GM23338 (cell line): ENCODE measurements at places on chromosomes 4 and X. TPM values are rescaled to one million over a fixed set of nuclear protein-coding genes. Genes with fewer than 3 reads are reported as not detected.

DNA sequence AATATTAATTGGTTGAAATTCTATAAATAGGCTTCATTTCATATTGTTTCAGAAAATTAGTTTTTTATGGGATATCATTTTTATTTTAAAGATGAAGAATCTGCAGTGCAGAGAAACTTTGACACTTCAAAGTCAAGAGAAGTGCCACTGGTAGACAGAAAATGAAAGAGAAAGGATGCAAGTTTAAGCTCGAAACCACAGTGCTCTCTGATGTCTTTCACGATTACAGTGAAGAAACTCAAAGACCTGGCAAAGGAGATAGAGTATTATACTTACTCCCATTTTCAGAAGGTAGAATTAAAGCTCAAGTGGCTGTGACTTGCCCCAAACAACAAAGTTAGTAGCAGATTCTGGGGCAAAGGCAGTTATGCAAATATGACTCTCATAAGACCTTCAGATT lies 745.4 kb downstream of the TECRL start:
- H3K27ac ChIP-seq: no peak overlapping the region
- H3K4me1 ChIP-seq: no peaks in the 10 kb centered on the region
- no peak overlapping the region for H3K4me3 ChIP-seq
- no peaks in the 10 kb centered on the region for H3K27me3 ChIP-seq
- no peak for DNase-seq

DNA sequence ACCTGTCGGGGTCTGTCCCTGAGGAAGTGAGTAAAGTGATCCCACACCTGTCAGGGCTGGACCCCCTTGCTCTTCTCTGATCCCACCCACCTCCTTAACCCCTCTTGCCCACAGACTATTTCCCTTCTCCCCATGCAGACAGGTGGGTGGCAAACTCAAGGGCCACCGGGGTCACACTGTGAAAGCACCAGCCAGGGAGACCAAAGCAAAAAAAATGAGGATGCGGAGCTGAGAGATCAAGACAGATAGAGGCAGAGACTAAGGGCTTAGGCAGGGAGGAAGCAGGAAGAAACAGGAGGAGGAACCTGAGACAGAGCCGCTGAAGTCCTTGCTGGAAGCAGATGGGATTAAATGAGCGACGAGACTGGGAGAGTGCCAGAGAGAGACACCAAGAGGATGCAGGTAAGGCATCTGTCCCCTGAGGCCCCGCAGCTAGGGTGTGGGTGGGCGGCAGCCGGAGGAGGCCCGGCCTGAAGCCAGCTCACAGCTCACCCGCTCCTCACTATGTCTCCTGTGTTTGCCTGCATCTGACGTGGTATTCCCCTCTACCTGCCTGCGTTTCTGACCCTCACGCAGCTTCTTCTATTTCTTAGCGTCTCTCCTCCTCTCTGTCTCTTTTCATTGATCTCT lies 7.2 kb downstream of the TIMM17B start:
- peak; percentile 35 for DNase-seq
- 0 out of 2 replicates have a peak, but pooled peaks cover 3% of the 10 kb centered on the region for H3K4me1 ChIP-seq
- H3K36me3 ChIP-seq: no peaks in the 10 kb centered on the region; the same call in 1 of the 2 replicates
- peak overlapping the region; percentile 60 for H3K4me3 ChIP-seq

DNA sequence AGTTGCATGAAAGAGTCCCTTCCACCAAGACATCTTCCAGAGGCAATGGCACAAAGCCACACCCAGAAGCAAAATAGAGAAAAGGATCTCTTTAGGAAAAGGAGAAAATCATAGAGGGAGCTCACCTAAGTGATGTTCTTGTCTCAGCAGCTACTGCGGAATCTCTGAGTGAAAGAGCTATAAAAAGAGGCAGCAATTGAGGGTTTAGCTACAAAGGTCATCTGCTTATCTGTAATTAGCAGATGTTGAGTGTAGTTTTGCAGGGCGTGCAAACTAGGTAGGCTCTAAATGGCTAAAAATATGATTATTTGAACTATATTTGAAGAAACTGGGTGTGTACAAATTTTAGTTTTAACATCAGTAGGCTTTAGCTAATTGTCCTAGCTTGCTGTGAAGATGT lies 276.0 kb downstream of the HS3ST1 start:
- peaks cover 51% of the 10 kb centered on the region for H3K4me1 ChIP-seq
- H3K4me3 ChIP-seq: no peak overlapping the region
- no peak for DNase-seq
- H3K27ac ChIP-seq: no peak overlapping the region
- no peaks in the 10 kb centered on the region for H3K36me3 ChIP-seq

DNA sequence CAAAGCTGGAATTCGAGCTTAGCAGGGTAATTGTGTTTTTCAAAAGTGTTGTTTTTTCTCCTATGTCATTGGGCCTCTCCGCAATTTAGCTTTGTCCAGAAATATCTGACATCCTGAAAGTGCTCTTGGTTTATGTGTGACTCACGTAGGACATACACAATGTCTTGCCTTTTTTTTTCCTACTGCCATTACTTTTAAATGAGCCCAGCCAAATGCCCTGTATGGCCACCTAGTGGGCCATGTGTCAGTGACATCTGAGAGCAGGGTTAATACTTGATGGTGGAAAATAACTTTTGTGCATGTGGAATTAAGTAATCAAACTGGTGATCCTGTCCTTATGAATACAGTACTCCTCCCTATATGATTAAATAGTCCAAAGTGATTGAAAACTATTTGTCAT lies 1411.1 kb upstream of the TENM3 start:
- DNase-seq: peak; percentile 26
- H3K4me1 ChIP-seq: peaks cover 14% of the 10 kb centered on the region
- H3K27me3 ChIP-seq: no peaks in the 10 kb centered on the region
- no peak overlapping the region for H3K27ac ChIP-seq

DNA sequence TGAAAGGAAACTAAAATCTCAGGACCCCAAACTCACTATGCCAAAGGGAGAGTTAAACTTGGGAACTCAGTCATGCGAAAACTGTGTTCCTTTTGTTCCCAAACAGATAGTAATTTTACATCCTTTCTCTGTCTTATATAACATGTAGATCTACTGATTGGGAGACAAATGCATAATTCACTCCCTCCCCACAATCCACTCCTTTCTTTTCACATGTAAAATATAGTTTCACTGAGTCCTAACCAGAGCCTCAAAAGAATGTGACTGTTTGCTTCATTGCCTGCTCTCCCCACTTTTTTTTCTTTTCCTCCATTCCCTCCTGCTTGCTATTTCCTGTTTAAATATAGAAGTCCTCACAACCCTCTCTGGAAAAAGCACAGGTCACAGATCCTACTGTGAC lies 699.3 kb upstream of the ADGRL3 start:
- no peaks in the 10 kb centered on the region; the same call in 1 of the 2 replicates for H3K4me1 ChIP-seq
- no peaks in the 10 kb centered on the region for H3K36me3 ChIP-seq
- H3K4me3 ChIP-seq: no peak overlapping the region
- no peaks in the 10 kb centered on the region for H3K27me3 ChIP-seq

DNA sequence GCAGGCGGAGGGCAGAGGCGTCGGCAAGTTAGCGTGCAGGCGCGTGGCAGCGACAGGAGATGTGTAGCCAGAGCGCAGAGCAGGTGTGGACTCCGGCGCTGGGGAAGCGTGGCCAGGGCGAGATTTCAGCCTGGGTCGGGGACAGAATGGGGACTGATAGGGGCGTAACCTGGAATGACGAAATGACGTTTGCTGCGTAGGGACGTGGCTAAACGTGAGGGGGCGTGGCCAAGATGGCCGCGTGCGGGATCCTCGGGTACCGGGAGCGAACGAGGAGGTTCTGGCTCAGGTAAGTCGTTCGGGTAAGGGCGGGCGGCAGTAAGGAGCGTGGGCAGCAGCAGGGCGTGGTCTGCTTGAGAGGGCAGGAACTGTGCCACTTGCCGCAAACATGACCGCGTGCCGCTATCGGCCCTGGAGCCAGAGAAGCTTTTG lies 10.9 kb upstream of the CLTRN start:
- H3K4me3 ChIP-seq: peak overlapping the region; percentile 86
- H3K27ac ChIP-seq: peak overlapping the region; percentile 95
- no peaks in the 10 kb centered on the region for H3K4me1 ChIP-seq
- no peaks in the 10 kb centered on the region for H3K36me3 ChIP-seq

DNA sequence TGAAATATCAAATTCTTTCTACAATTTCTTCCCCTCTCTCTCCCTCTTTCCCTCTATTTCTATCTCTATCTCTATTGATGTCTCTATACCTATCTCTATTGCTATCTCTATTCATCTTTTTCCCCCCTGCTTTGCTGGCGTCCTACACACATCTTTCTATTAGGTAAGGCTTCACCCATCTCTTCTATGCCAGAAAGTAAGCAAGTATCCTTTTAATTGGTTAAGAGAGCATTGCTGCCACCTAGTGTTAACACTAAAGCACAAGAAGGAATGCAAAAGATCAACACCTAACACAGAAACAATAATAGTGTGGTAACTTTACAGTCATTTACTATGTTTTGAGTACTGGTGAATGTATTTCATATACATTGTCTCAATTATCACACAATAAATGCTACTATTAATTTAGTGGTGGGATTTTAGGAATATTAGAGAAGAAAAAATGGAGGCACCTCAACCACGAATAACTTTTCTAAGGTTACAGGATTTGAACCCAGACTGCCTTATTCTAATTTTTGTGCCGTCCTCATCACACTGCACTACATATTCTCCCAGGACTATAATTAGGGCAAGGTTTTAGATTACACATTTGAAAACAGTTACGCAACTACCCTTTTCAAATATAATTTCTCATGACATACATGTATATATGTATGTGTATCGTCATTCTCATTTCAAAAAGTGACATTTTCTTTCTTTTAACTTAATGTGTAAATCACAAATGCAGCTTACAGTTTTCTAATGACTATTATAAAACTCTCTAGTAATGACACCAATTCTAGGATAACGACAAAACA lies 3.7 kb upstream of the C4orf36 start:
- H3K4me3 ChIP-seq: no peak overlapping the region
- no peak overlapping the region for H3K27ac ChIP-seq
- DNase-seq: peak; percentile 90
- peaks cover 9% of the 10 kb centered on the region; the same call in 1 of the 2 replicates for H3K4me1 ChIP-seq

Gene HMX1
- total RNA-seq: 0.69 TPM in 1 of 2 replicates, not detected in the other

Gene EBP
- total RNA-seq: 126 and 128 TPM in 2 replicates

Gene DCLK2
- 0.49 and 0.58 TPM in 2 replicates for total RNA-seq

GRCh38 chr4:78061939-78062570 lies 4.9 kb downstream of the FRAS1 start:
- H3K4me3 ChIP-seq: no peak overlapping the region
- H3K4me1 ChIP-seq: peaks cover 62% of the 10 kb centered on the region
- H3K36me3 ChIP-seq: no peaks in the 10 kb centered on the region
- DNase-seq: no peak
- H3K27me3 ChIP-seq: no peaks in the 10 kb centered on the region

GRCh38 chr4:15024386-15024785 lies 22.1 kb downstream of the CPEB2 start:
- no peak overlapping the region for H3K27ac ChIP-seq
- no peaks in the 10 kb centered on the region for H3K27me3 ChIP-seq
- DNase-seq: no peak
- H3K36me3 ChIP-seq: no peaks in the 10 kb centered on the region

- peaks cover 4% of the 10 kb centered on the region; the same call in 1 of the 2 replicates for H3K27me3 ChIP-seq
- H3K36me3 ChIP-seq: no peaks in the 10 kb centered on the region
- H3K4me3 ChIP-seq: no peak overlapping the region
- H3K4me1 ChIP-seq: no peaks in the 10 kb centered on the region
- DNase-seq: no peak
Observed at GRCh38 chrX:109619771-109620170, 5.2 kb downstream of the KCNE5 start.

- no peak overlapping the region for H3K4me3 ChIP-seq
- no peaks in the 10 kb centered on the region for H3K36me3 ChIP-seq
- H3K27me3 ChIP-seq: no peaks in the 10 kb centered on the region
- H3K4me1 ChIP-seq: no peaks in the 10 kb centered on the region
- DNase-seq: no peak
Observed at GRCh38 chr4:22315628-22316027, 200.2 kb downstream of the ADGRA3 start.

- no peak overlapping the region for H3K4me3 ChIP-seq
- H3K27ac ChIP-seq: peak overlapping the region; percentile 39; the same call in 1 of the 2 replicates
- peaks cover 4% of the 10 kb centered on the region; the same call in 1 of the 2 replicates for H3K36me3 ChIP-seq
- no peaks in the 10 kb centered on the region for H3K27me3 ChIP-seq
Observed at GRCh38 chr4:185343726-185344581, 51.8 kb downstream of the LRP2BP start.

GRCh38 chr4:153326513-153326912 lies 18.0 kb upstream of the MND1 start:
- H3K36me3 ChIP-seq: no peaks in the 10 kb centered on the region; the same call in 1 of the 2 replicates
- H3K4me3 ChIP-seq: no peak overlapping the region
- no peak for DNase-seq
- H3K4me1 ChIP-seq: peaks cover 10% of the 10 kb centered on the region; the same call in 1 of the 2 replicates

- DNase-seq: no peak
- H3K36me3 ChIP-seq: no peaks in the 10 kb centered on the region
- H3K27ac ChIP-seq: no peak overlapping the region
- H3K4me1 ChIP-seq: peaks cover 23% of the 10 kb centered on the region
Observed at GRCh38 chr4:25889589-25890503, 24.2 kb upstream of the SMIM20 start.

DNA sequence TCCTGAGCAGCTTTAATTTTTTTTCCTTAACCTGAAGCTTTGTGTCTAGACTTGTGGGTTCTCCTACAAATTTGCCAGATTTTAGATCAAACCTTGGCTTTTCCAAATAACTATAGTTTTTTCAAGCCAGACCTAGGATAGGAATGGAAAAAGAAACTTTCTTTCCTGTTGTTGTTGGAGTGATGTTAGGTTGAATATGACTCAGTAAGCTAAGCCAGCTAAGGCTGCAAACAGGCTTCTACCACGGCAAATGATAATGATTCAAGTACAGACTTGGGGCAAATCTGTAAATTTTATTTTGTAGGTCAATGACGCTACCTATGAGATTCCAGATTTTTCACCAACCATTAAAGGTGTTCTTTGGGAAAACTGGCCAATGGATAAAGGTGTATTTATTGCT lies 45.6 kb downstream of the WDR19 start:
- no peak overlapping the region for H3K4me3 ChIP-seq
- H3K27me3 ChIP-seq: no peaks in the 10 kb centered on the region
- H3K27ac ChIP-seq: no peak overlapping the region
- no peaks in the 10 kb centered on the region for H3K36me3 ChIP-seq

GRCh38 chr4:184983672-184984356 lies 34.5 kb upstream of the HELT start:
- H3K36me3 ChIP-seq: no peaks in the 10 kb centered on the region; the same call in 1 of the 2 replicates
- H3K27ac ChIP-seq: no peak overlapping the region
- H3K4me3 ChIP-seq: no peak overlapping the region

DNA sequence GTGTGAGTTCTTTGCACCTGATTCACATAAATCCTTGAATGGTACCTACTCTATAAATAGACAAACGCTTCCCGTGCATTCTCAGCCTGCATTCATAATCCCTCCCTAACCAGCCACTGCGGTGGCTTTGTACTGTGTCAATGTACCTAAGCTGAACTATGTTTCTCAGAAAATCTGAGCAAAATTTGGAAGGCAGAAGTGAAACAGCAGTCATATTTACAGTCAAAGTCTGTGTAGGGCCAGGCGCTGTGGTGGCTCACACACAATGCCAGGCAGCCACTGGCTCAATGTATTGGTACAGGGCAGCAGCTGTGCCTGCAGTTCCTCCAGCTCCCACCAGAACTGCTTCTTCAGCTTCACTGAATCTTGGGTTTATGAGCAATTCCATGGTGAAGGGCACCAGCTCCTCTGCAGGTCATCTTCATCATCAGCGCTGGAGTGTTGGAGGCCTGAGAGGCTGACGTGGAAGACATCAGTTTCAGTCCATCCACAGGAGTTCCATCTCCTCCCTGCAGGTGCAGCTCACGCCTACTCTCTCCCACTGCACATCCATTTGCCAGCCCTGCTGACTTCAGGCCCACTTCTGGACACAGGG lies 32.3 kb upstream of the IRF2 start:
- no peaks in the 10 kb centered on the region for H3K36me3 ChIP-seq
- H3K27me3 ChIP-seq: no peaks in the 10 kb centered on the region
- H3K4me1 ChIP-seq: peaks cover 3% of the 10 kb centered on the region
- H3K27ac ChIP-seq: no peak overlapping the region

GRCh38 chr4:28010577-28011240 lies 1150.1 kb downstream of the STIM2 start:
- no peak overlapping the region for H3K27ac ChIP-seq
- H3K4me3 ChIP-seq: no peak overlapping the region
- H3K4me1 ChIP-seq: no peaks in the 10 kb centered on the region
- DNase-seq: no peak
- H3K36me3 ChIP-seq: no peaks in the 10 kb centered on the region
- no peaks in the 10 kb centered on the region for H3K27me3 ChIP-seq
